ENCODE measurements at places on chromosomes 11 and 22.
A peak's percentile ranks its signal among the peaks of the same experiment; 100 is the strongest.

DNA sequence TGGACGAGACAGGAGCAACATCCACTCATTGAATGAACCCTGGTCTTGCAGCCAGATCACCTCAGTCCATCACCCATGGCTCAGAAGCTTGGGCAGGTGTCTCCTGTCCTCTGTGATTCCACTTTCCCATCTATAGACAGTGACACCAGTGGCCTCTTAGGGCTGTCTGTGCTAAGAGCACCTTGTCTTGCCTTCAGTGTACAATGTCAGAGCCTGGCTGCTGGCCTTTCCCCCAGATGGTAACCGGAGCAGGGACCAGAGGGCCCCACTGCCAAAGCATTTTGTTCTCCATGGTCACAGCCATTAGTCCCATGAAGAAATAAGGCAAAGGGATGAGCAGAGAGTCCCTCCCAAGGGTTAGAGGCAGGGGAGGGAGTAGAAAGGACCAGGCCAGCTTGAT, 35.4 kb downstream of the PKNOX2 start:
- DNase-seq, result no peak

DNA sequence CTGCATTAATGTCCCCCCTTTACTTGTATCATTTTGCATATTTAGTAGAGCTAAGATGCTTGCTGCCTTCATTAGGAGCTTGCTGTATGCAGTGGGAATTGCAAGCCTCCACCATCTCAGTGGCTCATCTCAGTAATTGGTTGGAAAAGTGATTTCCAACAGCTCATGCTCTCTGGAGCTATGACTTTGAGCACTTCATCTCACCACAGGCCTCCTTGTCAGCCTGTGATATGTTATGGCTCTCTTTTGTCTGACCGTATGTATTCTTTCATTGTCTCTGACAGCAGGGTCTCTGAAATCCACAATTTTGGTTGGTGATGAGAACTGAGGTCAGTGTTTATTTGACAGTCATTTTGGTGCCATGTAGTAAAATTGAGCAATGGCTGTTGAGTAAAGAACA, 345.1 kb downstream of the FAT3 start:
- DNase-seq, result no peak

DNA sequence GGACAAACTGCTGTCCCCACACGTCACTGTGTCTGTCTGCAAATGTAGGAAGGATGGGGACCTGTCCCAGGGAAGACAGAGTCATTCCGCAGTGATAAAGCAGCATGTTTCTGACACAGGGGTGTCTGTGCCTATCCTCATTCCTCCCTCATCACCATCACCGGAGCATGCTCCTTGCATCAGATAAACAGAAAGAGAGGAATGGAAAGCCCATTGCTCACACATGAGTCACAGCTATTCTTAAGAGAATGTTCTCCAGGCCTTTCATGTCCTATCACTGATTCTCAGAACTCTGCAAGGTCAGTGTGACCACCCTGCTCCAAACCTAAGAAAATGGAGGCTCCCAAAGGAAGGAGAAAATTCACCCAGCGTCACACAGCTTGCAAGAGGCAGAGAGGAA, 38.9 kb downstream of the ZNF195 start:
- DNase-seq, result peak; percentile 28

GRCh38 chr11:122656631-122657101, 1.1 kb downstream of the UBASH3B start:
- DNase-seq, result no peak

GRCh38 chr11:95108159-95108611, 18.5 kb downstream of the ENDOD1 start:
- DNase-seq, result peak; percentile 72

DNA sequence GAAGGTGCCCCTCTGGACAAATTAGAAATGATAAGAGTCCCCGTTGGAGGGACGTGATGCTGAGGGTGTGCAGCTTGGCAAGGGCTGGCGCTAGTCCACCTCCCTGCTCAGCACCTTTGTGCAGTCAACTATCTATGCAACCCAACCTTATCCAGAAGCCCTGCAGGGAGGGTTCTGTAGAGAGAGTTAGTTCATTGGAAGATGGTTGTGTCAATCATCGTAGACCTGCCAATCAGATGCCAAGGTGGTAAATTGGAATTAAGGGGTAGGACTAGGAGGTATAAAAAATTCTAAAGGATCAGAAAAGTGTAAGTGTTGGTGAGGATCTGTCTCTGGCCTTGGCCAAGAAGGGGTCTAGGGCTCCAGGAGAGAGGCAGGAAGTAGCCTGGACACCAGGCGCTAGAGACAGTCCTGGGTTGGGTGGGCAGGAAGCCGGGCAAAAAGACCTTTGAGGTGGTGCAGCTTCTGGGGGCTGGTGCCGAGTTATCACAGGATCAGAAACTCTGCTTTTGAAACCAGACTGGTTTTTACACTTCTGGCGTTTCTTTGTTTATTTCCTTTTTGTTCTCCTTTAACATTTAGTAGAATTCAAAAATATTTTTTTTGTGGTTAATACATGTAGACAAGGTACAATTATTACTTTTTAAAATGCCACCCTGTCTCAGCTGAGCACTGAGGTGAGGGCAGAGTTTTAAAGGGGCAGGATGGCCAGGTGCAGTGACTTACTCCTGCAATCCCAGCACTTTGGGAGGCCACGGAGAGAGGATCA, 1.6 kb downstream of the C1QTNF6 start:
- peak; percentile 83 for DNase-seq

- no peak for DNase-seq
Measured at GRCh38 chr22:44383652-44384562, 71.2 kb upstream of the SHISAL1 start.

- no peak for DNase-seq
Measured at GRCh38 chr11:63165706-63166310, 21.8 kb upstream of the SLC22A24 start.

DNA sequence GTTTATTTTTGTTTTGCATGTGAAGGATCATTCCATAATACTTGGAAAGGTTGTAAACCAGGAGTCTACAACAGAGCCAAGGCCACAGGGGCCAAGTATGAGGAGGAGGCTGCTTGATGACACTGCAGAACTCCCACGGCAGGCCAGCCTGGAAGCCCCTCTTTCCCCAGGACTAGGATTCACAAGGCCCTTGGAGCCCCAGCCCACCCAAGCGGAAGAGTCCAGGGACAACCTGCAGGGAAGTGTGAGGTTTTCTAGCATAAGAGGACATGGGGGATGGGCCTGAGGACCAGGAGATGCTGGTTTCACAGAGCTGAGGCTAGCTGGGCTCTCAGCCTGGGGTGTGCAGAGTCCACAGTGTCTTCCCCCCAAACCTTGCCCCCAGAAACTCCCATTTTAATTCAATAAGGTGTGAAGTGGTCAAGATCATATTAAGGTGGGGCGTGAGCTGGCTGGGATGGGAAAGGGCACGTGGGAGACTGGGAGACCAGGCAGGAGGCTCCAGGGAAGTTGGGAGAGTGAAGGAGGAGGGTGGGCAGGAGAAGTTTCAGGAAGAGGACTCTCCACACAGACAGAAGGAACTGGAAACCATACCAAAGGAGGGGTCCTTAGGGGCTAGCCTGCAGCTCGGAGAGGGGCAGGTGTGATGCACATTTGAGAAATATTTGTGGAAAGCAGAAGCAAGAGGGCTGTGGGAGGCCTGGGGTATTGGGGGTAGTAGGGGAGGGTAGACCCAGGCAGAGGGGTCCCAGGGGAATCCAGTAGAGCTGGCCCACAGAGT, 12.4 kb downstream of the GNAZ start:
- no peak for DNase-seq

GRCh38 chr22:37604875-37605274, 3.8 kb upstream of the GGA1 start:
- DNase-seq, result no peak

- no peak for DNase-seq
Measured at GRCh38 chr11:11119917-11120316, 233.1 kb downstream of the CSNK2A3 start.

DNA sequence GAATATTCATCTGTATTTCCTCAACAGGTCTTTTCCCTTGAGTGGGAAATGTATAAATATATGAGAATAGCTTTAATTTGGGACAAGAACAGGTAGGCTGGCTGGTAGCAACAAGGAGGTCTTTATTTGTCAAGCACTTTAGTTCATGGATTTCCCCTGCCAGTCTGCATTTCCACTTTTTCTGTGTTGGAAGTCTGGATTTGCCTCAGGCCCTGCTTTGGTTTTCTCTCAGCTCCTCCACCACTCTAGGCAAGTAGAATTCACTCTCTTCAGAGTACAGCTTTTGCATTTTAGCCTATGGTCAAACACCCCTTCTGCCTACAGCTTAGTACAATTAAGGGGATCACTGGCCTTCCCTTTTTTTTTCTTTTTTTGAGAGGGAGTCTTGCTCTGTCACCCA, 57.1 kb downstream of the QSER1 start:
- DNase-seq, result no peak

GRCh38 chr11:80846979-80847378, 1406.1 kb upstream of the TENM4 start:
- no peak for DNase-seq

DNA sequence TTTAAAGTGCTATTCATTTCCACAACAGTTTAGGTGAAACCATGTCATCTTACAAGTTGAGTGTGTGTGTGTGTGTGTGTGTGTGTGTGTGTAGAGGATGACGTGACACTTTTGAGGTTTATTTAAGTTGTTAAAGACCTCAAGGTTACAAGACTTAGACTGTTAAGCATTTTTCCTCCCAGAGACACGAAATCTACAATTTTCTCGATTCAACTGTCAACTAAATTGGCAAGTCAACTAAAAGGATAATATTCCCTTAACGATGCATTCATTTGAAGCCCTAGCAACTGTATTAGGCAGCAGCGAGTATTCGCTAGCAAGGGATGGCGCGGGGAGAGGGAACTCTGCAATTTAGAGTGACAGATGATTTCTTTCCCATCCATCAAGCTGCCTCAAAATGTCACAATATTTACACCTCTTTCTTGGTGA, 17.6 kb upstream of the BDNF start:
- no peak for DNase-seq

DNA sequence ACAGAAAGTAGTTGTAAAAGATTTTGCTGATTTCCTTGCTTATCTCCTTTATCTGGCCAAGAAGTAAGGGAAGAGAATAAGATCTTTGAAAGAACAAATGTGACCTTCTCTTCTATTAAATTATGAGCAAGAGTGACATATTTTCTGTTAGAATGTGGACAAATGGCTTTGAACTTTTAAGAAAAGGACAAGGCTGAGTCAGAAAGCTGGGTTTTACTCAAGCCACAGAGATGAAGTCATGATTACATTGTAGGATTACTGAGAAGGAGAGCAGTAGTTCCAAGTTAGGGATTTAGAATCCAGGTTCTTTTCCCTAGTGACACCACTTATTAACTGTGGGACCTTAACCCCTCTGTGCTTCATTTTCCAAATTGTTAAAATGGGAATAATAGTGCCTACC, 13.5 kb downstream of the CCDC90B start:
- DNase-seq, result peak; percentile 25

DNA sequence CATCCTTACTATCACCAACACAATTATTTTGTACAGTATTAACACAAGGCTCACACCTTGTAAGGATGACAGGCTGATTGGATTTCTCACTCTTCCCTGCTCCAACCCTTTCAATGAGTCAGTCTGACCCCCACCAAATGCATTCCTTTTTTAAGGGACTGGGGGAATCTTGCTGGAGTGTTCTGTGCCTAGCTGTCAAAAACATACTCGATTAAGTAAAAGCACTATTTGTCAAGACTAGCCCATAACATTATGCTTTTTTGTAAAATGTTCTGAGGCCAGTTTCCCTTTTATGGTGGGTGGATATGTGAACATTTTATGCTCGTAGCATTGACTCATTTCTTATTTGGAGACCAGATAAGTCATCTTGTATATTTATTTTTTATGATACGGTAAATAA, 87.2 kb downstream of the PDHX start:
- DNase-seq, result no peak

DNA sequence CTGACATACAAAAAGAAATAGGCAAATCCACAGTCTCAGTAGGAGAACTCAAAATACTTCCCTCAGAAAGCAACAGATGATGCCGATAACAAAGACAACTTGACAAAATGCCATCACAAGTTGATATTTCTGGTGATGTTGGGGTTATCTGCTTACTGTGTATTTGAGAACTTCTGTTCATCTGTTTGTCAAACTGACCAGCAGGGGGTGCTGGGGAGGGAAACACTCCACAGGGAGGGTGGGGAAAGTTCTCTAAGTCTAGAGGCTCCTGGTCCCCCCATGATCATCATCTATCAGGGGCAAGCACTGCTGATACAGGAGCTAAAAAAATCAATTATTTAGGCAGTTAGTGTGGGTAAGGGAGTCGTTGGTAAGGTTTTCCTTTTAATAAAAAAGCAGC, 19.2 kb downstream of the GLYATL1 start:
- no peak for DNase-seq

- no peak for DNase-seq
Measured at GRCh38 chr11:32947978-32948377, 55.4 kb downstream of the QSER1 start.

- DNase-seq, result no peak
Measured at GRCh38 chr11:22730319-22730718, 63.9 kb downstream of the GAS2 start.

DNA sequence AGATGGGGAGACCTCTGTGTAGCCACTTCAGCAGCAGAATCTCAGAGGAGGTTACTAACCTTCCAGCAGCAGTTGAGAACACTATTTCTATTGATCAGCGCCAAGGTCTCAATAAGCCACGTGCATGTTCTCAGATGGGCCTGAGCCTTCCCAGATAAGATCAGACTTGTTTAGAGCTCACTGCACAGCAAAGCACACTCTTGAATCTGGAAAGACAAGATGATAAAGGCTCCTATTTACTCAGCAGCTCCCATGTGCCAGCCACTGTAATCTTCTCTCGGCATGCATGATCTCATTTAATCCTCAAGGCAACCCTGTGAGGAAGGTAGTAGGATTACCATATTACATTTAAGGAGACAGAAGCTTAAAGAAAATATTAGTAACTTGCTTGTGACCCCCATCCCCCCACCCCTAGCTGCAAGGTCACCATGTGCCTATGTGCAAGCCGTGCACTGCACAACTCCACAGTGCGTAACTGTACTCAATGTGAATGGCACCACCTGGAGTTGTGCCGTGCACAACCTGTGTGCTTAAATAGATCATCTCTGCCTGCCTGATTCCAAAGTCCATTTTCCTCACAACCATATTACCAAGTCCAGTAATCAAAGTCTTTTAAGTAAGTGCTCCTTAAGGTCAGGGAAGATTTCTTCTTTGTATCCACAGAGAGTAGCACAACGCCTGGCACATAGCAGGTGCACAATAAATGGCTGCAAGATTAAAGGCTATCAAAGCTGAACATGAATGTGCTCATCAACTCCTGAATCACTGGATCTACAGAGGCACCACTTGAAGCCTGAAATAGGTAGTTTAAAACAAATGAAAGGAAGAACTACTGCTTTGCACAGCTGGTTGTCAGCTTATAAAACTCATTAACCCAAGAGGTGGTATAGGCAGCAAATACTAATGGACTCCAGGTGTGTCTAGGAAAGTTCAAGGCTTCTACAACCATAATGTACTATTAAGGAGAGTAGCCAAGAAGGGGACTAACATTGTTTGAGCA, 293.8 kb downstream of the BUD13 start:
- DNase-seq, result no peak

GRCh38 chr11:9231848-9232177, 33.3 kb downstream of the DENND5A start:
- peak; percentile 79 for DNase-seq

DNA sequence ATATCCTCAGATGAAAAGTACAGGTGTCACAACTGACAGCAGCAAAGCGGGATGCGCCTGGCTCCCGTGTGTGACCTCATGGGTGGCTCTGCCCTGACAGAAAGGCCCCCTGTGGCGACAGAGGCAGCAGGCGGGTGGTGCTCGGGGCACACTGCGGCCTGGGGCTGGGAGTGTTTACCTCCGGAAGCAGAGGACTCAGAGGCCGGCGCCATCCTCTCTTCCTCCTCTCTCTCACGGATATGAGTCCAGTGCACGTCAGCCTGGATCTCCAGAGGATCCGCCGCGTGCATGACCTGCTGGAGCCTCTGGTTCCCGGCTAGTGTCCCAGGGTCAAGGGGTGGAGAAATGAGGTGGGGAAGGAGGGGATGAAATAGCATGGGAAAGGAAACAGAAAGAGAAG, 53.2 kb upstream of the BID start:
- DNase-seq, result no peak

All from COLO829 (cell line).